ENCODE measurements at places on chromosomes 12 and 14.

DNA sequence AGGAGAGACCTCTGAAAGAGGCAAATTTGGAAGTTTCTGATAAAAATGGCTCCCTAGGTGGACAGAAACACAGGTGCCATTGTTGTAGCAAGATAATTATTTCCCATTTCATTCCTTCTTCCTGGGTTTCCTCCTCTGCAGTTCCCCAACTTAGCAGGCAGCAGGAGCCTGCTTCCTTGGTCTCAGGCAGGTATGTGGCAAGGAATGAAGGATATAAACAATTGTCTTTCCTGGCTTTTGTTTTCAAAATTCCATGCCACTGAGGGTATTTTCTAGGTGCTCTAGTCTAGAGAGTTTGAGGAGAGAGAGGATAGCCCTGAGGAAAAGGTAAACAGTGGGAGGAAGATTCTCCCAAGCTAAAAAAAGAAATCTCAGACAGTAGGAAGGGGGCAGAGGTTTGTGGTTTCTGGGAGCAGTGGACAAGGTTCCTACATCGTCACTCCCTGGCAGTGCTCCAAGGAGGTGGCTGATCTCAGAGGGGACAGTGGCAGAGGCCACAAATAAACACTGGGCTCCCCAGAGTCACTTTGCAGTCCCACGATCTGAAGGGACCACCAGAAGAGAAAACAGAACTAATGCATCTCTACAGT, 82.6 kb upstream of the IGF1 start:
- no peak for DNase-seq

GRCh38 chr14:104221636-104222369, 83.4 kb downstream of the KIF26A start:
- no peak for DNase-seq

DNA sequence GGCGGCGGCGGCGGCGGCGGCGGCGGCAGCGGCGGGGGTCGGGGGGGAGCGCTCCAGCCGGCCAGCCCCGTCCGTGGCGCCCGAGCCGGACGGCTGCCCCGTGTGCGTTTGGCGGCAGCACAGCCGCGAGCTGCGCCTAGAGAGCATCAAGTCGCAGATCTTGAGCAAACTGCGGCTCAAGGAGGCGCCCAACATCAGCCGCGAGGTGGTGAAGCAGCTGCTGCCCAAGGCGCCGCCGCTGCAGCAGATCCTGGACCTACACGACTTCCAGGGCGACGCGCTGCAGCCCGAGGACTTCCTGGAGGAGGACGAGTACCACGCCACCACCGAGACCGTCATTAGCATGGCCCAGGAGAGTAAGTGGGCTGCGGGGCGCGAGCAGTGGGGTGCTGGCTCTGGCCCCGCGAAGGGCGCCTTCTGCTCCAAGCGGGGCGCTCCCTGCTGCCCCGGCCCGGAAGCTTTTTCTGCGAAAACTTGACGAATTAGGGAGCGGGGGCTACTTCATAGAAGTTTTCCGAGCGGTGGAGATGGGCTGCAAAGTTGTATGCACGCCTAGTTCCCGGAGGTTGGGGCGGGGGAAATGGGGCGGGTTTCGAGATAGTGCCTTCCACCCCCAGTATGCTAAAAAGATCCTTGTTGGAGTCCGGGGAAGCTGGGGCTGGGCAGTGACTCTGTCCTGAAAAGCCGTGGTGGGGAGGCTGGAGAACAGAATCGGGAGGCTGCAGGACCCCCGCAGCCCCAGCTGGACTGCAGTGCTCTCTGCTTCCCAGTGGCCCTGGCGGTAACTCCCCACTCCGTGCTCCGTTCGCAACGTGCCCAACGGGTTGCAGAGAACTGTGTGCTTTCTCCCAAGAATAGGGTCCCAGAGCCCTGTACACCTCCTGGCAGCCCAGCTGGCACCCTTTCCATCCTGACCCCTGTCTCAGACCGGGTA, 751 bp downstream of the GDF11 start:
- no peak for DNase-seq

DNA sequence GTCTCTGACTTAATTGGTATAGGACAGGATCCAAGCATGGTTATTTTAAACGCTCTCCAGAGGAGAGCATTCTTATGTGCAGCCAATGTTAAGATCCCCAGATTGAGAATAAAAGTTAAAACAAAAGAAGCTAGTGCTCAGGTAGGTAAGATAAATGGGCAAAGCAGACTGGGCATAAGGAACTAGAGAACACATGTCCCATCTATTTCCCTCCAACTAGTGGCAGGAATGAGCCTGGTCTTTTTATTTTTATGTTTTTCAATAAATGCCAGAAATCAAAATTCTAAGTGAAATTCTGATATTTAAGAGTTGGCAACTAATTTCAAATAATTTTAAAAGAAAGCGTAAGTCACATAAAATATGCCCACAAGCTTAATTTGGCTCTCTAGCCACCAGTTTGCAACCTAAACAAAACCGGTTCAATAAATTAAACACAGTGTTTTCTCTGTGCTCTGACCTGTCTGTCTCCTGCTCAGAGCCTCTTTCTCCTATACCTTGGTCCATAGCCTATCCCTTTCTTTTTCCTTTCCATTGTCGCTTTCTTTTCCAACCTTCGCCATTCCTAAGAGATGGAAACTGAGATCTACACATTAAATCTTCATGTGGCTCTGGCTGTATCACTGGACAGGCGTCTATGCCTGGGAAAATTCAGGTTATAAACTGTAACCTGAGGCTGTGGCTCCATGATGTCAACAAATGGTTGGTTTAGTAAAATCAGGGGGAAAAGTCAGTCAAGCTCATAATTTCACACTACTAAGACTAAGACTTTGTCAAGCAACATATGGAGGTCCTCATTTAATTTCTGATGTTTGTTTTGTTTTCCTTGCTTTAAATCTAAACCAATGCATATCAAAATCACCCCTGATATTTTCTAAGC, 5.5 kb downstream of the SLC38A1 start:
- no peak for DNase-seq

DNA sequence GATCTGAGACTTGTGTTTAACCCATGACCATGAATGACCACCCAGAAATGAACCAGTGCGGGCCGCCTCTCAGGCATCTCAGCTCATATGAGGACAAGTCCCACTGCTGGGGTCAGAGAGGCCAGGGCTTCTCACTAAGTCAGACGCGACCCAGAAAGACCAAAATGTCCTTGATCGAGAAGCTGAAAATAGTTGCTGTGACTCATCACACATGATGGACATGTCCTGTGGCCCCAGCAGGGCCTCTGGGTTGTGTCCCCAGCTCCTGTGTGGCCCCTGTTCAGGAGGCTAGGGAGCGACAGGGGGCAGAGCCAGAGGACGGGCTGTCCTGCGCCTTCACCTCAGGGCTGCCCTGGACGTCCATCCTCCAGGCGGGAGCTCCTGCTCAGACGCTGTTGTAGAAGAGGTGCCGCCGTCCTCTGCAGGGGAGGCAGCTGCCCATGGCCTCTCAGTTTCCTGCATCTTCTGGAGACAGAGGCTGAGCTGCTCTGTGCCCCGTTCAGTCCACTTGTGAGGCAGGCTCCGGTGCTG, 29.0 kb upstream of the FAM181A start:
- DNase-seq = no peak

GRCh38 chr14:101905614-101906013, 58.8 kb upstream of the DYNC1H1 start:
- DNase-seq = no peak

- no peak for DNase-seq
Observed at GRCh38 chr14:71287567-71287966, 380.3 kb downstream of the PCNX1 start.

GRCh38 chr14:22653012-22653621, 9.0 kb upstream of the OR6J1 start:
- DNase-seq = peak; percentile 26

DNA sequence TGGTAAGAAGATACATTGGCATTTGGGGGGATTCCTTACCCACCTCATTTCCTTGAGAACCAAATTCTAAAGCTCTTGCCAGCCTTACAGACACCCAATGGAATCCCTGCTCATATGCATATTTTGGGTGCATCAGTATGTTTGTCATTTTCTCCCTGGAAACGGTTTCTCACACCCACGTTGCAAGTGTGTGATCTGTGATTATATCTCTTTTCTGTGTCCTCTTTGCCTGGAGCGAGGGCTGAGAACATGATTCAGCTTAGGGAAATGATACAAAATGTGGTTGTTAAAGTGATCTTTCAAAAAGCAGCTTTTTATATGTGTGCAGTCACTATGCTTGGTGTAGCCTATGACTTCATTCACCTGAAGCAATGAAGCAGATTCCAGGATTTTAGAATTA, 52.0 kb downstream of the KCNMB4 start:
- DNase-seq = no peak

GRCh38 chr12:18262514-18262913, 1.2 kb downstream of the PIK3C2G start:
- DNase-seq = no peak

DNA sequence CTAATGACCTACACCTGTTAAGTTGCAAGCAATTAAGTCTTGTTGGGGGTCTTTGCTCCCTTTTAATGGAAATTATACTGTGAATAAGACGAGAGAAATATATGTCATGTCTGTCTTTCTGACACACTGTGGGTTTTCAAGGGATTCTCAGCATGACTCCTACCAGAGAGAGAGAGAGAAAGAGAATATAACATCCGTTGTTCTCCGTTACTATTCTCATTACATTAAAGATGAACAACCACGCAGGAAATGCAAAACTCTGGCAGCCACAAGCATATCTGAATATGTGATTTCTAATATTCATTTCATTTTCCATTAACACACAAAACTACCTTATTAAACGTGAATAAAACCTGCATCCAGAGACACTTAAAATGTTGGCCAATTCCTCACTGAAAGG, 67.3 kb upstream of the EGLN3 start:
- DNase-seq = peak; percentile 67

GRCh38 chr12:82651489-82651888, 35.2 kb upstream of the TMTC2 start:
- no peak for DNase-seq

- no peak for DNase-seq
Observed at GRCh38 chr12:10218021-10218420, 5.3 kb downstream of the GABARAPL1 start.

DNA sequence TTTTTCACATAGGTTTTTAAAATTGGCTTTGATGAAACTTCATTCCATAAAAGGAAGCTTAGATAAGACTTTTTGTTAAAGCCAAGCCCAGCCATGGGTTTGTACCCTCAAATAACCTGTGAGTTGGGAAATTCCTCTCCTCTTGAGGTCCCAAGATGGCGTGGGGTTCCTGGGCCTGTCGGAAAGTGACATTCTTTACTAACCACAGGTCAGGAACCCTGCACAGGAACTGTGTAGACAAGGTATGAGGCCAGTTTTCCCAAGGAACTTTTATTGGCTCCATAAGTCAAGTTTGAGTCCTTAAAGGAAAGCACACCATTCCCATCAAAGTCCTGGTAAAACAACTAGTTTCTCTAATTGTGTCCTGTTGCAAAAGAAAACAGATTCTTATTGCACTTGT, 65.0 kb upstream of the AMN start:
- no peak for DNase-seq

GRCh38 chr14:68879841-68880575, 87.1 kb upstream of the ZFP36L1 start:
- DNase-seq = no peak

- no peak for DNase-seq
Observed at GRCh38 chr14:51638071-51638944, 13.4 kb upstream of the FRMD6 start.

DNA sequence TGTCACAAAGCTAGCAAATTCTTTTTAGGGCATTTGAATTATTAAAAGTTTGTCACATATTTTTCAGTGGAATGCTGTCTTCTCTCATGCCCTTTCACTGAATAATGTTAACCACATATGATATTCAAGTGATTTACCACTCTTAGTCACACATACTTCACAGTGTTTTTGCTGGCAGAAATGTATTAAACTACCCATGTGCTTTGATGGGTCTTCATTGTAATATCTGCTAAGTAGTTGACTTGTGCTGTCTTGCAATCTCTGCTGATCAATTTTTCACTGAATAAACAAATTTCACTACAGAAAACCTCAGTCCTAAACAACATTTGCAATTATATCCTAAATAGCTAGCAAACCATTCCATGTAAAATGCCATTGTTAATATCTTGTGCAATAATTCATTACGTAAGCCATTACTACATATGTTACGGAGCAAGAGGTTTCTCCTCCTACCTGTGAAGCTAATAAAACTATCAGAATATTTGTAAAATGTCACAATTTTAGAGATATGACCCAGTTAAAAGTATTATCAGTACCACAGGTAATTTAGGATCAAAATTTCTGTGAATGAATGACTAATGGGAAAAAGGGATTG, 64.6 kb upstream of the LMO3 start:
- no peak for DNase-seq

- DNase-seq = no peak
Observed at GRCh38 chr14:84003346-84003745, 1526.6 kb upstream of the FLRT2 start.

DNA sequence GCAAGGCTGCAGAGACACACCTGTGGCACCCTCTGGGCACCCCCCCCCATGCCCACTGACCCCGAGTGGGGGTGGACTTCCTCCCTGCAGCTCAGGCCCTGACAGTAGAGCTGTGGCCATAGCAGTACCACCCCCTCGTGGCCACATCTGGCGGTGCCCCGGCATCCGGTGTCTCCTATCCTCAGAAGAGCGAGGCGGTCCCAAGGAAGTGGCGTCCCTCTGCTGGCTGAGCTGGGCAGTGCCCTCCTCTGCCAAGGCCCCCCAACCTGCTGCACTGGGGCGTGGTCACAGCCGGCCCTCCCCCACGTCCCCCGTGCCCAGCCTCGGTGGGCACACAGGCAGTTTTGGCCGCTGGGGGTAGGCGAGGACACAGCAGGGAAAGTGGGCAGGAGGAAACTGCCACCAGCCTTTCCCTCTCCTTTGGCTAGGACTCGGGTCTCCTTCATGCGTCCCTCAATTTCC, 6.0 kb upstream of the SLC6A12 start:
- peak; percentile 35 for DNase-seq

DNA sequence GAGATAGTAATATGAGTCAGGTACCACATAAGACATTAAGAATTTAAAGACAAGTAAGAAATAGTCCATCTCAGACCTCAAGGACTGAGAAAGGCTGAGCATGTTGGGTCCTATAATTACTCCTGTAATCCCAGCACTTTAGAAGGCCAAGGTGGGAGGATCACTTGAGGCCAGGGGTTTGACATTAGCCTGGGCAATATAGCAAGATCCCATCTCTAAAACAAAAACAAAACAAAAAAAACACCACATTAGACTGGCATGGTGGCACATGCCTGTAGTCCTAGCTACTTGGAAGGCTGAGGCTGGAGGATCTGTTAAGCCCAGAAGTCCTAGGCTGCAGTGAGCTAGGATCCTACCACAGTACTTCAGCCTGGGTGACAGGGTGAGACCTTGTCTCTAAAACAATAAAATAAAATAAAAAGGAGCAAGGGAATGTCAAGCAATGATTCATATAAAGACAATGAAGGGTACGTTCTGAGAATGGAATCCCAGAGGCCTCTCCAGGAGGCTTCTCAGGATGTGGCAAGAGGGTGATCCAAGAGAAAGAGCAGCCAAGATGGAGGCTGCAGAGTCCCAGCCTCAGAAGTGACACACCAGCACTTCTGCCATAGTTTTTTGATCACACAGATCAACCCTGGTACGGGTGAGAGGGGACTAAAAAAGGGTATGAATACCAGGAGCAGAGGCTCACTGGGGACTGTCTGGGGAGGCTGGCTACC, 206.4 kb downstream of the CRADD start:
- no peak for DNase-seq

GRCh38 chr12:76117067-76117691, 32.7 kb upstream of the NAP1L1 start:
- no peak for DNase-seq

- no peak for DNase-seq
Observed at GRCh38 chr12:4909410-4909733, 333 bp upstream of the KCNA1 start.

- DNase-seq = no peak
Observed at GRCh38 chr14:68361231-68361630, 431.6 kb downstream of the ZFP36L1 start.
